ENCODE measurements at places on chromosomes 11 and 22. TPM values are rescaled to one million over a fixed set of nuclear protein-coding genes. Genes with fewer than 3 reads are reported as not detected.

GRCh38 chr11:44524751-44525201, 40.7 kb upstream of the CD82 start:
- DNase-seq: no peak

Gene SVIP
- 50.7 TPM for total RNA-seq

Gene TSKU
- 1.4 TPM for total RNA-seq

Gene CYP2D6
- total RNA-seq: 6.6 TPM

GRCh38 chr11:27545946-27546345, 39.4 kb upstream of the LIN7C start:
- DNase-seq: no peak

DNA sequence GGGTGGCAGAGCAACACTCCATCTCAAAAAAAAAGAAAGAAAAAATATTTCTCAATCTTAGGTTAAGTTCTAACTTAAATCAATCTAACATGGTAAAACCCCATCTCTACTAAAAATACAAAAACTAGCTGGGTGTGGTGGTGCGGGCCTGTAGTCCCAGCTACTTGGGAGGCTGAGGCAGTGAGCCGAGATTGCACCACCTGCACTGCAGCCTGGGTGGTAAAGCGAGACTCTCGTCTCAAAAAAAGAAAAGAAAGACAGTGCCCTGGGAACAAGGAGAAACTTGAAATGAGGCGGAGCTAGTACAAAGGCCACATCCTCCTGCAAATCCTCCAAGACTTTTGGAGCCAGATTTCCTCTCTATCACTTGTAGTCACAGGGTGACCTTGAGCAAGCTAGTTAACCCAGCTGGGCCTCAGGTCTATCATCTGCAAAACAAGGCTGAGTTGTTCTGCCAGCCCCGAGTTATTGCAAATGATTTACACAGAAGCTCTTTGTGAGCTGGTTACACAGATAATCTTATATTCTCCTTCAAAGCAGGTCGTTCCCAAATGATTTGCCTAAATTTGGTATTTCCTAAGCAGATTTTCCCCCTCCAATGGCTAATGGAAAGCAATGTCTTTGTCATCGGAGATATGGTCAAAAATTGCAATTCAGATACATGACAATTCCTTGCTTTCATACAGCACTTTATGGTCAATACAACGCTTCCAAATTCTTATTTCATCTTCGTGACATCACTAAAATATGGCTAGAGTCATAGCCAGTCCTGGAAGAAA, 1.9 kb downstream of the ANKRD54 start:
- no peak for DNase-seq

Data from activated T-cell treated with anti-CD3 and anti-CD28 coated beads, Interleukin-2, amount 50 U/mL, for 72 hours (primary cell).